ENCODE measurements at places on chromosomes 11 and 22.

- DNase-seq, result no peak
Measured at GRCh38 chr11:89184021-89184420, 6.3 kb downstream of the TYR start.

- DNase-seq, result no peak
Measured at GRCh38 chr22:33496112-33496511, 424.2 kb downstream of the LARGE1 start.

GRCh38 chr11:126886085-126886484, 114.5 kb downstream of the KIRREL3 start:
- DNase-seq, result no peak

GRCh38 chr11:75812542-75813040, 2.4 kb upstream of the UVRAG start:
- DNase-seq, result no peak

DNA sequence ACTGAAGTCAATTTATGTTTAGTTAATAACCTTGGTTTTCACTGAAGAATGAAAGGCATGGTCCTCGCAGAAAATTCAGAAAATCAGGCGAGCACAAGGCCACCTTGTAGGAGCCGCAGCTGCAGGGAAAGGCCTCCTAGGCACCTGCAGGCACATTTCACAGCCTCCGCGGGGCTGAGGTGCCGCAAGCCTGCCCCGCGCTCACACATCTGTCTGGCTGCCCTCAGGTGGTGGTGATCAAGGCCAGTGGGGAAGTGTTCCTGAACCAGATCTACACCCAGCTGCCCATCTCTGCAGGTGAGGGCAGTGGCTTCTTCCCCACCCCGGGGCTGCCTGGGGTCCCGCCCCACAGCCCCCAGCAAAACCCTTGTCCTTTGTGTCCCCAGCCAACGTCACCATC, 10.5 kb downstream of the MUC5AC start:
- no peak for DNase-seq

DNA sequence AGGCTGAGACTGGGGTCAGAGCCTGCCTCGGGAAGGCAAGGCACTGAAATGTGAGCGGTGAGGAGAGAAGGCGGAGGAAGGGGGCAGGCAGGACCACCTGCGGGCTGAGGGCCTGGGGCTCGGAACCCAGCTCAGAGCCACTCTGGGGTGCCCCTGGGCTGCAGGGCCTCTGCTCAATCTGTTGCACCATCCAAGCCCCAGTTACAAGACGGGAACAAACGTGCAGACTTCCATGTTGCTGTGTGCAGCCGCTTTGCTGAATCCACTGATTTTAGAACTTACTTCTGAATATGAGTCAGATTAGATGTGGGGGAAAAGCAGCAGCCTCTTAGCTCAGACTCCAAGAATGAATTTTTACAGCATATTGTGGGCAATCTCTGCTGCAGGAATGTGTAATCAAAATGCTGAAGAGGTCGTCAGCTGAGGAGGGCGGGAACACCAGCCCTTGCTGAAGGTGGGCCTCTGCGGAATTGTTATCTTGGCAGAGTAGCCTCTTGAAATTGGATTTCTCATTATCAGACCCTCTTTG, 21.6 kb downstream of the PARVG start:
- DNase-seq, result no peak

DNA sequence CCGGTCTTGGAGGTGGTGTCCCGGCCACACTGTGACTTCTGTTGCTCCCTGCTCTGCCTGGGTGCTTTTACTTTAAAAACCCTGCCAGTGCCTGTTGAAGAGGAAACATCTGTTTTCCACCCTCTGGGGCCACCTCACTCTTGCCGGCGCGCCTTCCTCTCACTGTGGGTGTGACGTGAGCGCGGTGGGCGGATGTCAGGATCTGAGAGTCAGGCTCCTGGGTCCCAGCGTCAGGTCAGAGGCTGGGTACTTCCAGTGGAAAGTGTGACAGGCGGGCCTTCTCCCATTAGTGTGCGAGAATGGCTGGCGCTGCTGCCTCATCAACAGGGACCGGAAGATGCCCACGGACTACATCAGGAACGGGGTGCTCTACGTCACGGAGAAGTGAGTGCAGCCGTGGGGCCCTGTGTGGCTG, 54.2 kb downstream of the GRAMD4 start:
- DNase-seq, result peak; percentile 74

DNA sequence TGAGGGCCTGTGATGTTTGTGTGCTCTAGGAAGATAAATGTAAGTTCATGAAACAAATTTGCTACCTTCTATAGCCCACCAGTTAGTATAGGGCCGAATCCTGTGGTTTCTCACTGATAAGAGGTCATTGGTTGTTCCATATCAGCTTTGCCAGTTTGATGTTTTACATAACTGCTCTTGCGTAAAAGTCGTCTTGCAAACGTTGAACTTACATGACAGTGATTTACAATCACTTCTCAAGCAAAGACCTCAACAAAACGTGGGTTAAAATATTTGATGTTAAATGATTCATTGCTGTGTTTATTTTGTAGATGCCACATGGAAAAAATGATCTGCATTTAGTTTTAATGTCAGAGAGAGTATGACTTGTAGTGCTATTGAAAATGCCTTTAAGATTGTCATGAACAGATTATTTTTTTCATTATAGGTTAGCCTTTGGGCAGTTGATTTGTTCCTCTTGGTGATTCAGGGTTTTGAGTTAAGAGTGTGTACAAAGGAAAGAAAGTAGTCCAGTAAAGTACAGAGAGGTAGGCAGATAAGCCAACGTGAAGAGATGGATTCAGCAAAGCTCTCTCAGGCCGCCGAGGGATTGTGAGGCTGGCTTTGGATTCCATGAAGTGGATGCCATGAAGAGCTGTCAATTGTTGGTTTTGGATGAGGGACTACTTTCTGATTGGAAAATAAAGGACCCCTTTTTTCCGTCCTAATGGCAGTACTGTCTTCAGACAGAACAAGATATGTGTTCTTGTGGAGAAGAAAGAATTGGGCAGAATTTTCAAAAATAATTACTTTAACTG, 2.6 kb downstream of the EWSR1 start:
- no peak for DNase-seq

- DNase-seq, result no peak
Measured at GRCh38 chr22:27749597-27750225, 51.8 kb downstream of the MN1 start.

Data from frontal cortex (tissue), 4 donors.